Fibroblast of skin of right quadriceps (primary cell): ENCODE measurements at places on chromosomes 11 and 22.

- DNase-seq: no peak
These were observed 4.1 kb upstream of the NR1H3 start for GRCh38 chr11:47253660-47254059.

GRCh38 chr22:31393893-31394292 is 5.5 kb upstream of the DRG1 start:
- no peak for DNase-seq

- no peak for DNase-seq
These were observed 19.0 kb upstream of the RASD2 start for GRCh38 chr22:35521358-35522224.

DNA sequence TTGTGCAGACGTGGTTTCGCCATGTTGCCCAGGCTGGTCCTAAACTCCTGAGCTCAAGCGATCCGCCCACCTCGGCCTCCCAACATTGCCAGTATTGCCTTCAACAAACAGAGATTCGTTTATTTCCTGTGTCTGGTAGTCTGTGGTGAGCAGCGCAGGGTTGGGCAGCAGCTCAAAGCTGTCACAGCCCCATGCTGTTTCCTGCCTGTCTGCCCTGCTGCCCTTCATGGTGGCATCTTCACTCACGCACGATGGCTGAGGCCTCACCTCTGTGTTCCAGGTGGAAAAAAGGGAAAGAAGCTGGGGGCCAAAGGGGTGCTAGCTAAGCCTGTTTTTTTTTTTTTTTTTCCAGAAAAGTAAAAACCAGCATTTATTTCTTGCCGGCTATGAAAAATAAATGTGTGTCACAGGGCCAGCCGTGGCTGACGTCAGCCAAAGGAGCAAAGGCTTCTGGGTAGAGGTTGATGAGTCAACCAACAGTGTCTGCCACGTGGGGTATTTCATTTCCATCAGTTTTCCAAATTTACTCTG is 28.8 kb downstream of the TBC1D22A start:
- peak; percentile 53 for DNase-seq

- no peak for DNase-seq
These were observed 15.0 kb downstream of the TUB start for GRCh38 chr11:8095806-8096522.

DNA sequence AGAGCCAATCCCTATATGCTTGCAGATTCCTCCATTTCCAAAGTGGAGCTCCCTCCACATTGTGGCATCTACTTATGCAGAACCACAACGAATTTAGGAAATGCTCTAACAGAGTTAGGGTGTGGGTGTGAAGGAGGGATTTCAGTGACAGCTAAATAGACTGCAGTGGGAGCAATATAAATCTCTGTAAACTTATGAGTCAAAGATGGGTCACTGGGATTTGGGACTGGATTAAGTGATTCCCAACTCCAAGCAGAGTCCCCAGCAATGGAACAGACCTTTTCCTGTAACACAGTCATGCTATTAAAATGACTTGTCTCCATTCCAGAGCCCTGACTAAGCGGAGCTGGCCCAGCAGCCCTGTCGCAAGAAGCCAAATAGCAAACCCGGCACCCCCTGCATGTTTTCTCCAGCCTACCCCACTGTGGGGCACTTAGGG is 36.6 kb downstream of the RPL27A start:
- peak; percentile 99 for DNase-seq

DNA sequence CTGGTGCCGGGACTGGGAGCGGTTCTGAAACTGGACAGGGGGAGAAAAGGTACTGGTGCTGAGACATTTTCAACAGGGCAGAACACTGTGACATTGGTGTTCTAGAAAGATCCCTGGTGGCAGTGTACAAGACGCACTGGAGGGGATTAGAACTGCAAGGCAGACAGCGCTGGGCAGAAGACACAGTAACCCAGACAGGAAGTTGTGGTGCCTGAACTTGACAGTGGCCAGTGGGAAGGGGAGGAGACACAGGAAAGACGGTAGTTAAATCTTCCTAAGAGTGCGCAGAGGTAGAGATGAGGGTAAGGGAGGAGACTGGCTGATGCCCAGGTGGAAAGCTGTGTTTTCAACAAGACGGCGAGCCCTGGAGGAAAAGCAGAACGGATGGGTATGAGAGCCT is 24.5 kb downstream of the FAM227A start:
- DNase-seq: no peak
